ENCODE measurements at places on chromosomes 12 and 14.

DNA sequence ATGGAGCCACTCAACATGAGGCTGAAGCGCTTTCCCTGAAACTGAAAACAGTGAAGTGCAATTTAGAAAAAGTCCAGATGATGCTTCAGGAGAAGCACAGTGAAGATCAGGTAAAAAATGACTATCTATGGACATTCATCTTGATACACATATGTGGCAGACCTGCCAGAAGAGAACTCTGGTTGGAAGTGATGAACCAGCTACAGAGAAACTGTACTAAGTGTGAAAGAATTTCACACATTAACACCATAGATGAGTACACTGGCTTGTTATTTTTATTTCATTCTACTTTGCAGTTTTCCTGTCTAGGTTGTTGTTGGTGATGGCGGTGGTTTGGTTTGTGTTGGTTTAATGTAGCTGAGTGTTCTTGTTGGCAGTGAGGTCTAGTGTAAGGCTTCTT lies 174.7 kb downstream of the ESR2 start:
- no peak for DNase-seq

DNA sequence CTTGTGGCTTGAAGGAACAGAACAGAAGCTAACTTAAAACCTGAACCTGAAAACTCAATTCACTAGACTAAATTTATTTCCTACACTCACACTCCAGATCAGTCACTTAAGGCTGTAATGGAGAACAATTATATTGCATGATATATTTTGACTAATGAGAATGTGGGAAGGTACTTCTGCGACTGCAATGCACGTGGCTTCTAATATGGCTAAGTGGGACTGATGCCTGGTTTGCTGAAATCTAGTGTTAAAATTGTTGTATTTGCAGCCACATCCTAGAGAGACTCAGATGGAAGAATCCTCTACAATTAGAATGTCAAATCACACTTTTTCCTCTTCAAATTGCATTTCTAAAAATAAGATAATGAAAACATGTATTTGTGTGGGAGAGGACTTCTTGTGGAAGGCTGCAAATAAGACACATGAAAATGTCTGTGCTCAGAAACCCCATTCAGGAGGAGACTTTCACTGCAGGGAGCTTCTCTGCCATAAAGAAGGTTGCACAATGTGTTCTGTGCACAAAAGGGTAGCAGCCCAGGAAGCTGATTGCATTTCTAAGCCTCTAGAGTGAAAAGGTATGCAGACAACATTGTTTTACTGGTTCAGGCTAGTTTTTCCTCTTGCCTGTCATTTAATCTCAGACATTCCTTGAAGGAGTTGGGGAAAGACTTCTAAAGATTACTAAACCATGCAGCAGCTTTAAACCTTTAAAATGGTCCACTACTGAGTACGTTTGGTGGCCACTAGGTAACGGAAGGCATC lies 224.3 kb downstream of the NEDD1 start:
- DNase-seq: no peak

- DNase-seq: no peak
Observed at GRCh38 chr12:112256780-112257179, 125.5 kb downstream of the HECTD4 start.

- DNase-seq: no peak
Observed at GRCh38 chr14:77979171-77979570, 179.3 kb downstream of the ADCK1 start.

DNA sequence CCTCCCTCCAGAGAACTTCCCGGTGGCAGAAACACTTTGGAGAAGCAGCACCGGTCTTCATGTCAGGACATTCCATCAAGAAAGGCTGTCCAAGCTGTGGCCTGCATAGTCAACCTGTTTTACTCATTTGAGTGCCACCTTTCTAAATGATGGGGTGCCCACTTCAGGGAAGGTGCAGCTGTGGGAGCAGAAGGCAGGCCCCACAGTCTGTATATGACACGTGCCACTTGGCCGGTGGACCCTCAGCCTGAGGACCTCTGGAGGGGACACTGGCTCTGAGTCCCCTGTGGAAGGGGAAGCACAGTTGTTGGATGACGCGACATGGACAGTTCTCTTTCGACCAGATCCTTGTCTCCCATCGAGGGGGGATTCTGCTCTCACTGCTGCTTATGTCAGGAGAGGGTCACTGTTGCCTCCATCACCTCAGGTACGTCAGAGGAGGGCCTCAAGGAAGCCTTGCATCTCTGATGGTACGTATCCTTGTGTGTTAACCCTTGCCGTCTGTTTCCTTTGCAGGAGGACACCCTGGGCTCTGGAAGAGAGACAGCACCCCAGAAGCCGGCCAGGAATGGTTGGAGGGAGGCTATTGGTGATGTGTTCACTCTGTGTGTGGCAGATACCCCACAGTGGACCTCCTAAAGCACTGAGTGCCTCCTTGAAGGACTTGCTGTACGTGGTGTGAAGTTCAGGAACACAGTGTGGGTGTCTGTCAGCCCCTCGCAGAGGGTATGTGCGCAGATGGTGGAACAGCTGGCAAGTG lies 132.1 kb upstream of the RTL1 start:
- DNase-seq: no peak

DNA sequence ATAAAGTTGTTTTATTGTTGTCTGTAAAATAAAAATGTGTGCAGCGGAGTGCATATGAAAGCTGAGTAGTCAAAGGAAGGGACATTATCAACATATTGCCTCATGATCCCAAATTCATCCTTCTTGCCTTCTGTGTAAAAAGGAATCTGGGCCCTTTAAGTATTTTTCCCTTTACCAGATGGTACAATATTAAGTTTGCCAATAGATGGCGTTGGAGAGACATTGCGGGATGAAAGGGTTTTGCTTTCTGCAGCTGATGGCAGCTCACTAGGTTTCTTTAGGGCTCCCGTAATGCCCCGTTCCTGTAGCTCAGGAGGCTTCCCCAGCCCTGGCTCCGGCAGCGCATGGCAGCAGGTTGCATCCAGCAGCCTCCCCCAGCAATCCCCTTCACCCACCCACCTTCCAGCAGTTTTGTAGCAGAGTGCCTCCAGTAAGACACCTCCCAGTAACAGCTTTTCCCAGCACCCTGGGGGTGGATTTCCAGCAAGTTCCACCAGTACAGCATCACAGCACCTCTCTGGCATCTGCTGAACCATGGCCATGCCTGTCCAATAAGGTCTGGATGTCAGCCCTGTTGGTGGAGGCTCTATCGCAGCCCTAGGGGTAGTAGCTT lies 354.4 kb downstream of the MED13L start:
- no peak for DNase-seq

- DNase-seq: no peak
Observed at GRCh38 chr12:66379616-66380015, 77.3 kb downstream of the HELB start.

GRCh38 chr12:90871726-90872096 lies 83.3 kb downstream of the CCER1 start:
- no peak for DNase-seq

GRCh38 chr12:129549656-129550055 lies 354.2 kb downstream of the TMEM132D start:
- DNase-seq: no peak

DNA sequence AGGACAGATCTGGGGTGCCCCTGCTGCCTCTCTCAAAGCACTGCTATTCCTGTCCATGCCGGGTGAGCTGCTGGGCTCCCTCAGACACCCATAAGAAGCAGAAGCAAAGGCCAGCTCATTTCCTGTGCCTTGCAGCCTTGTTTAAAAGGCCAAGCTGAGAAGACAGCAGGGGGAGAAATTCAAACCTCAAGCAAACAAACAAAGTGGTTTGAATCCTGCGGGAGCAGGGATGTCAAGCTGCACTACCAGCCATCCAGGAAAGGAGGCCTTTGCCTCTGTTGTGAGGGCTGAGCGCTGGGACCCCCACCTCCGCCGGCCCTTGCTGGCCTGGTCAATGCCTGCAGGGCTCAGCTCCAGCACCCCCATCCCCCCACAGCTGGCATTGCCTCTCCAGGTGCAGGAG lies 176.5 kb downstream of the PIWIL1 start:
- DNase-seq: no peak

- DNase-seq: no peak
Observed at GRCh38 chr14:38089123-38089522, 118.6 kb upstream of the SSTR1 start.

GRCh38 chr14:66228267-66228970 lies 257.8 kb upstream of the CCDC196 start:
- no peak for DNase-seq
